ENCODE measurements at places on chromosomes 2 and 18. TPM values are rescaled to one million over a fixed set of nuclear protein-coding genes. Genes with fewer than 3 reads are reported as not detected.
A peak's percentile ranks its signal among the peaks of the same experiment; 100 is the strongest.

- H3K36me3 ChIP-seq, result no peaks in the 10 kb centered on the region
- no peak overlapping the region for H3K27ac ChIP-seq
- H3K4me1 ChIP-seq, result no peaks in the 10 kb centered on the region
- H3K4me3 ChIP-seq, result no peak overlapping the region
- DNase-seq, result no peak
These were observed 59.4 kb downstream of the PDE1A start for GRCh38 chr2:182367401-182367800.

DNA sequence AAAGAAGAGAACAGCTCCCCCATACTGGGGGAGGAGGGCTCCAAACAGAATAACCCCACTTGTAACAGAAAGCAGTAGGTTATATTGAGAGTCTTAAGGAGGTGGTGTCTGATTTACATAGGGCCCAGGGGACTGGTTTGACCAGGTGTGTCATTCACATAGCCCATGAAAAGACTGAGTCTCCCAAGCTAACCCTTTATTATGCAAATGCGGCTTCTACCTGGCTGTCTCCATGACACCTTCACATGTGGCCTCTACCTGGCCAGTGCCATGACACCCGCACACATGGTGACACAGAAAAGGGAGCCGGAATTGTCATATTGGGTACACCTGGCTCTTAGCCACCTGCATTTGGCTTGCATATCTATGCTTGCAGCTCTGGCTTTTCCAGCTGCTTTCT, 1057.2 kb upstream of the PIK3C3 start:
- H3K27ac ChIP-seq, result no peak overlapping the region
- H3K27me3 ChIP-seq, result no peaks in the 10 kb centered on the region
- DNase-seq, result no peak
- no peak overlapping the region for H3K4me3 ChIP-seq
- peaks cover 6% of the 10 kb centered on the region for H3K36me3 ChIP-seq

DNA sequence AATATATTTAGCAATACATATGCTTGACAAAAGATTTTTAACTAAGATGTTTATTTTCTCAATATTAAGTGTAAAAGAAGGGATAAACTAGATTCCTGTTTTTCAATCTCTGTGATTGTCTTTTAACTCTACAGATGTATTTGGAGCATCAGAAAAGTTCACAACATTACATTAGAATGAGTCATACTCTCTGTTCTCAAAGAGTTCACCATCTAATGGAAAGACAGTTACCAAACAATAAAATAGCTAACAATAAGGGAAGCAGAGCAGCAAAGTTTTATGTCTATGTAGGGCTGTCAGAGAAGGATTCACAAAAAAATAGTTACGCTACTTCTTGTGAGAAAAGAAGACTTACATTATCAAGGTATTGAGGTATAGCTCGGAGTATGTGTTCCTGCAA, 109.2 kb upstream of the MAP2 start:
- no peaks in the 10 kb centered on the region for H3K36me3 ChIP-seq
- H3K4me1 ChIP-seq, result no peaks in the 10 kb centered on the region
- no peak overlapping the region for H3K4me3 ChIP-seq

- H3K27ac ChIP-seq, result no peak overlapping the region
- H3K4me3 ChIP-seq, result no peak overlapping the region
- no peaks in the 10 kb centered on the region for H3K4me1 ChIP-seq
- H3K36me3 ChIP-seq, result no peaks in the 10 kb centered on the region
- peaks cover 5% of the 10 kb centered on the region for H3K27me3 ChIP-seq
These were observed 18.6 kb downstream of the MBOAT2 start for GRCh38 chr2:8984855-8985254.

DNA sequence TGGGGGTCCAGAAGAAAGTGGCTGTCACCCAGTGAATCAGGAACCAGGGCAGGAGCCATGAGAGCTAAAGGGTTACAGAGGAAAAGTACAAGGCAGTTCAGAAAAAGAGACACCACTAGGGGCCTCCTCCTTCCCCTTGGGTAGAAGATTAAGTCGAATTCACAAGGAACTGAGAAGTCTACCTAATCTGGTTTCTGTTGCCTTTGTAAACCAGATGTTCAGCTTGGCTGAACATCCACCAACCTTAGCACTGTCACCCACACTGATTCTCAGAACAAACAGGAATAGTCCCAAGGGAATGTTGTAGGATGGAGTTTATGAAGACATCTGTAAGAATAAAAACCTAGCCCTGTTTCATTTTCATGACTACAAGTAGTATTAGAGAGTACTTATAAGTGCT, 90.4 kb upstream of the NOSTRIN start:
- no peak overlapping the region for H3K27ac ChIP-seq
- peaks cover 4% of the 10 kb centered on the region for H3K4me1 ChIP-seq
- DNase-seq, result no peak
- no peaks in the 10 kb centered on the region for H3K27me3 ChIP-seq

- H3K4me3 ChIP-seq, result no peak overlapping the region
- H3K36me3 ChIP-seq, result peaks cover 14% of the 10 kb centered on the region
- no peak overlapping the region for H3K27ac ChIP-seq
- DNase-seq, result no peak
These were observed 255.7 kb upstream of the ACVR2A start for GRCh38 chr2:147589127-147589526.

GRCh38 chr2:69067026-69067630, 54.1 kb downstream of the ANTXR1 start:
- no peak for DNase-seq
- H3K36me3 ChIP-seq, result no peaks in the 10 kb centered on the region
- H3K4me1 ChIP-seq, result no peaks in the 10 kb centered on the region
- H3K27ac ChIP-seq, result no peak overlapping the region

- peak; percentile 77 for DNase-seq
- peaks cover 10% of the 10 kb centered on the region for H3K36me3 ChIP-seq
- no peaks in the 10 kb centered on the region for H3K27me3 ChIP-seq
- peak overlapping the region; percentile 98 for H3K4me3 ChIP-seq
- peak overlapping the region; percentile 90 for H3K27ac ChIP-seq
These were observed 617 bp downstream of the CCDC142 start for GRCh38 chr2:74481961-74482800.

DNA sequence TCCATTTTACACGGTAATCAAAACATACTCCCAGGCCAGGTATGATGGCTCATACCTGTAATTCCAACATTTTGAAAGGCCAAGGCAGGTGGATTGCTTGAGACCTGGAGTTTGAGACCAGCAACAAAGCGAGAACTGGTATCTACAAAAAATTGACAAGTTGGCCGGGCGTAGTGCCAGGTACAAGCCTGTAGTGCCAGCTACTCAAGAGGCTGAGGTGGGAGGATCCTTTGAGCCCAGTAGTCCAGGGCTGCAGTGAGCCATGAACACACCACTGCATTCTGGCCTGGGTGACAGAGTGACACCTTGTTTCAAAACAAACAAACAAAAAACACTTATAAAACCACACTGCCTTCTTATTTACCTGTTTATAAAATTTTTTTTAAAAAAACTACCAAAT, 80.8 kb downstream of the GAREM1 start:
- H3K27me3 ChIP-seq, result no peaks in the 10 kb centered on the region
- H3K4me3 ChIP-seq, result no peak overlapping the region
- no peaks in the 10 kb centered on the region for H3K36me3 ChIP-seq
- H3K27ac ChIP-seq, result no peak overlapping the region

- no peaks in the 10 kb centered on the region for H3K27me3 ChIP-seq
- no peak for DNase-seq
- H3K4me3 ChIP-seq, result no peak overlapping the region
- peaks cover 7% of the 10 kb centered on the region for H3K4me1 ChIP-seq
- H3K36me3 ChIP-seq, result no peaks in the 10 kb centered on the region
- H3K27ac ChIP-seq, result no peak overlapping the region
These were observed 8.4 kb downstream of the DHRS9 start for GRCh38 chr2:169077674-169078240.

GRCh38 chr2:86498468-86499260, 57.5 kb downstream of the KDM3A start:
- H3K4me3 ChIP-seq, result no peak overlapping the region
- H3K27ac ChIP-seq, result no peak overlapping the region
- no peak for DNase-seq

- H3K27me3 ChIP-seq, result no peaks in the 10 kb centered on the region
- H3K4me1 ChIP-seq, result no peaks in the 10 kb centered on the region
- no peak overlapping the region for H3K27ac ChIP-seq
- H3K4me3 ChIP-seq, result no peak overlapping the region
- H3K36me3 ChIP-seq, result peaks cover 6% of the 10 kb centered on the region
- DNase-seq, result no peak
These were observed 314.4 kb upstream of the CDH7 start for GRCh38 chr18:65436430-65436829.

DNA sequence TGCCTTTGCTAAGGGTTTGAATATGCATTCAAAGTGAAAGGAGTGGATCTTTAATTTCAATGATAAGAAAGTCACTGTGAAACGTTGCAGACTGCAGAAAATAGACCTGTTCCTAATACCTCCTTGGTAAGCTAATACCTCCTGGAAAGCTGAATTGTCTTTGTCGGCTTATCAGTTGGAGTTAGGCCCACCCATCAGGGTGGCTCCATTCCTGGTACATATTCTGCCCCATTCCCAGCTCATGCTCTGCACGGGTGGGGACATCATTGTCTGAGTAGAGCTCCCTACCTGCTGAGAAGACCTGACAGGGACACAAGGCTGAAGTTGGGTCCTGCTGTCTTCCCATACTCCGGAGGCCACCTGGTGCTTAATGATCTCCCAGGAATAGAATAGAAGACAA, 203.3 kb downstream of the EN1 start:
- H3K27ac ChIP-seq, result no peak overlapping the region
- H3K27me3 ChIP-seq, result peaks cover 7% of the 10 kb centered on the region
- no peak overlapping the region for H3K4me3 ChIP-seq
- DNase-seq, result no peak
- H3K4me1 ChIP-seq, result no peaks in the 10 kb centered on the region

DNA sequence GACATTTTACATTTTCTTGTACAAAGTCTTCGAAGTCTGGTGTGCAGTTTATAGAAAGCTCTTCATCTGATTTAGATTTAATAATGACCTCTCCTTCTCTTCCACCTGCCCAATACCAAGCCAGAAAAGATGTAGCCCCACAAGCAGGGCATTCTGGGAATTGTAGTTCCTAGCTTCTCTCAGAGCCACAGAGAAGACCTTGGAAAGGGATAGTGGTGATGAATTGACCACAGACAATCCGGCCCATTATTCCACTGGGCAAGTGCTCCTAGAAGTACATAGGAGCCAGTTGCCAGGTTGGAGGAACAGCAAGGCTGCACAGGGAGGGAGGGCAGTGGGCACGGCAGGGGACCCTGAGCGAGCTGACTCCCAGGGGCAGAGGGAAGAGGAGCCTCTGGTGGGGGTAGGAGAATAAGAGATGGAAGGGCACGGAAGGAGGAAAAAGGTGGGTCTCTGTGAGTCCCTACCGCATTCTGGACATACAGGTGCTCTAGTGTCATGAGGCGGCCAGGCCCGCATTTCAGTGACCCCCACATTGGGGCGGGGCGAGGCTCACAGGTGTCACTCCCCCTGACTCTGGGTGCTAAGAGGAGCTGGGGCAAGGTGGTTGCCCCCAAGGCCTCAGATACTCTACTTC, 152.5 kb upstream of the HAAO start:
- peaks cover 2% of the 10 kb centered on the region for H3K27me3 ChIP-seq
- no peaks in the 10 kb centered on the region for H3K36me3 ChIP-seq
- H3K4me1 ChIP-seq, result peaks cover 4% of the 10 kb centered on the region
- H3K4me3 ChIP-seq, result no peak overlapping the region
- H3K27ac ChIP-seq, result no peak overlapping the region

DNA sequence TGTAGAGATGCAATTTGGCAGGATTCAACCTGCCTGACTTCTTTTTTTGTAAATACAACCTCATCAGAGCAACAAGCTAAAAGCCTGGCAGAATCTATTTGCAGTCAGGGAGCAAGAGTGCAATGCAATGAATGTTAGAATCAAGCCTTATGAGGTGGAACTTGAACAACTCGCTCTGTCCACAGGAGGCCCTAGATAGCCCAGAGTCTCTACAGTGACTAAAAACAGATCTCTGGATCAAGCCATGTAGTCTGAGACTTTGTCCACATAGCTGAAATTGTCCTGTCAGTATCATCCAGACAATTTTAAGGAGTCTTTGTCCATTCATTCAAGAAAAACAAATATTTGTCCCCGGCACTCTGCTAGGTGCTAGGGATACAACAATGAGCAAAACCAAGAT, 32.0 kb upstream of the CDK5R2 start:
- H3K27me3 ChIP-seq, result peaks cover 37% of the 10 kb centered on the region
- no peak overlapping the region for H3K27ac ChIP-seq
- no peak overlapping the region for H3K4me3 ChIP-seq

- H3K36me3 ChIP-seq, result no peaks in the 10 kb centered on the region
- H3K27me3 ChIP-seq, result no peaks in the 10 kb centered on the region
- H3K4me1 ChIP-seq, result peaks cover 53% of the 10 kb centered on the region
- H3K27ac ChIP-seq, result peak overlapping the region; percentile 64
- DNase-seq, result no peak
- H3K4me3 ChIP-seq, result no peak overlapping the region
These were observed 26.2 kb downstream of the ATAD2B start for GRCh38 chr2:23900541-23901322.

GRCh38 chr2:149799013-149799705, 211.6 kb upstream of the MMADHC start:
- H3K27me3 ChIP-seq, result no peaks in the 10 kb centered on the region
- no peak overlapping the region for H3K27ac ChIP-seq
- no peaks in the 10 kb centered on the region for H3K36me3 ChIP-seq
- H3K4me1 ChIP-seq, result no peaks in the 10 kb centered on the region
- no peak overlapping the region for H3K4me3 ChIP-seq

Gene UGT1A9
- total RNA-seq, result not detected

Gene DUSP2
- 30.9 TPM for total RNA-seq

Gene CFAP65
- not detected for total RNA-seq

Gene CFAP221
- not detected for total RNA-seq

Gene LRRC30
- not detected for total RNA-seq

Gene CRYGC
- total RNA-seq, result not detected

Gene CD28
- 2.5 TPM for total RNA-seq

Gene VWC2L
- not detected for total RNA-seq
